ENCODE measurements at places on chromosomes 3 and 15.
A peak's percentile ranks its signal among the peaks of the same experiment; 100 is the strongest.

DNA sequence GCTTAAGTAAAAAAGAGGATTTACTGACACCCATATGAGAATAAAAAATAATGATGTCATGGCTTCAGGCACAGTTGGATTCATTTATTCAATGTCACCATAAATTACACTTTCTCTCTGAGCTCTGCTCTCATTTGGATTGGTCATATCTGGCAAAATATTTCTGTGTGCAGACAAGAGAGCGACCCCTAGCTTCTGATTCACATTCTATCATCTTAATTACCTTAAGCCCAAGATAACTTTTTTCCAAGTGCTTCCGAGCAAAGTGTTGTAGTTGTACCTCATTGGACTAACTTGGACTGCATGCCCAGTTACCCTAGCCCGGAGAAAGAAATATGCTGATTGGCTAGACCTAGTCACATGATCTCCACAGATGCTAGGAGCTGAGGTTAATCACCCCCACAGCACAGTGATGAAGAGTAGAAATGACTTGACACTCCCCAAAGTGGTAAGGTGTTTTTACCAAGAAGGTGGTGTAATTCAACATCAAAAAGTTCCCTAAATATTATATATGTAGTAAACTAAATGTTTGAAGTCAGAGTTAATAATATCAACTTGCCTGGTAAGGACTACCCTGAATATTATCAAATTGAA, 552.2 kb upstream of the SUCLG2 start:
- DNase-seq, result no peak

- DNase-seq, result no peak
Measured at GRCh38 chr3:36918050-36918449, 26.8 kb downstream of the TRANK1 start.

- no peak for DNase-seq
Measured at GRCh38 chr15:63391669-63392360, 10.2 kb upstream of the CA12 start.

- peak; percentile 58 for DNase-seq
Measured at GRCh38 chr3:57805674-57806073, 49.6 kb downstream of the SLMAP start.

- peak; percentile 49 for DNase-seq
Measured at GRCh38 chr3:141998669-141999290, 122.3 kb downstream of the ATP1B3 start.

DNA sequence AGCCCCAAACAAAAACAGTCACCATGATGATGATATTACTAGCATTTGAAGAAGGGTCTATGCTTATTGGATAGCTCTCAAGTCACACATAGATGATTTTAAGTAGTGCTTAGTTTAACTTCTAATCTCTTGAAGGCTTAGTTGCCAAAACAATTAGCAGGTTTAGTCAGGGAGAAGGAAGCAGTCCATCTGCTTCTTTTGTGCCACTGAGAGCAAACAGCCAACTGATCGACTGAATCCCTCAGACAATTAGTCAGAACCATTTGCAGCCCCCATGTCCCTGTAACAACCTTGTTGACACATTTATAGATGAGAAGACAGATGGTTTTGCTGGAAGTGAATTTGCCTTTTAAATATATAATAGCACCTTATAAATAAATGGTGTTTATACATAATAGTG, 585.1 kb upstream of the SUCLG2 start:
- DNase-seq, result no peak
